ENCODE measurements at places on chromosomes 3 and 15.

DNA sequence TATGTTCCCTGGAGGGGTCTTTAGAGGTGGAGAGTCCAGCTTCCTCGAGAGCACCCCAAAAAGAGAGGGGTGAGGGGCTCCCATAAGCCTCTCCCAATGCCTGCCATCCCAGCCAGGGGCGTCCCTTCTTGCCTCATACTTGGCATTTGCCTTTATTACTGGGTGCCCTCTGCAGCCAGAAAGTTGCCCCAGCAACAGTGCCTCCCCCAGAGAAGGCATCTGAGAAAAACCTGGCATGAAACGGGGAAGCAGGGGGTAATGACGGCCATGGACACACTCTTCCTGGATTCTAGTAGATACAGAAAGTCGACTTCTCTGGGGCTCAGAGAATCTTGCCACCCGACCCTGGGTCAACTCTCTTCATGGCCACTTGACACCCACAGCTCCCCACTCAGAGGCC, 90.1 kb downstream of the PCSK6 start:
- no peak for DNase-seq

DNA sequence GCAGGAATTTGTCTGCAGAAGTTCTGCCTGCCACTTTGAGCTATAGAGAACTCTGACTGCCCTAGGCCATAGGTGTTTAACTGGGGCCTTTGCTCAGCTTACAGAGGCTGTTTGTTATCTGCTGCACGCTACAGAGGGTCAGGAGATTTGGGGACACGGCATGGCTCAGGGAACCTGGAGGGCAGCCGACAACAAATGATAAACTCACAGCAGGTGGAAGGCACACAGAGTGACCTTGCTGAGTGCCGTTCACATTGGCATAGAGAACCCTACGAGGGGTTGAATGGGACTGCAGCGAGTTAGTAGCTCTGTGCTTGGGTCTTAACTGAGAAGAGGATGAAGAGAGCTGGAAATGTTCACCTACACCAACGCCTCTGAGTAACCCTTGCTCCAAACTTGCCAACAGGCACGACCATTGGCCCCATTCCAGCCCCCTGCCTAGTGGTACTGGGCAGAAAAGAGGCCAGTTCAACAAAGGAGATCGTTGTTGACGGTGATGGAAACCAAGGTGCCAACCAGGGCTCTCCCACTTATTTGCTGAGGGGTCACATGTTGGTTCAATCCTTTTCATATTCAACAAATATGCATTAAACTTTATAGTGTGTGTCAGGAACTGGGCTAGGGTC, 301.1 kb downstream of the NTRK3 start:
- no peak for DNase-seq

GRCh38 chr3:134334231-134334900, 39.9 kb downstream of the AMOTL2 start:
- DNase-seq, result no peak

DNA sequence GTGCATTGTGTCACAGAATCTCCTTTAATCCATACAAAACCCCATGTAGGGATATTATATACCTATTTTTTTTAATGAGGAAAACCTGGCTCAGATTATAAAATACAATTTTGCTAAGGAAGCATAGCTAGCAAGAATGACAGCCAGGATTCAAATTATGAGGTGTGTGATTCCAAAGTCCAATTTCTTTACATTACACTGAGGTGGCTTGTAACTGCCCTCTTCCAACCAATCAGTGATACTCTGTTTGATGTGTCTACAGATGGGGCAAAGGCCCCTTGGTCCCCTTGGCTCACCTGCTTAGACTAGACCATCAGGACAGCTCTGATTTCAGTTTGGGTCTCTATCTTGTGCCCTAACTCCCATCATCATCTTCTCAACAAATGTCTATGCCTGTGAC, 120.3 kb upstream of the ADAMTS9 start:
- DNase-seq, result no peak

- DNase-seq, result no peak
These were observed at the start of gene PLCD1 for GRCh38 chr3:38029400-38030125. TSS of gene PLCD1 (minus strand) at chr3:38029642. CDS start at chr3:38029539, 103 bp downstream.

- no peak for DNase-seq
These were observed 51.1 kb upstream of the POLG start for GRCh38 chr15:89385596-89386331.

GRCh38 chr3:80770106-80771074, 991.1 kb downstream of the GBE1 start:
- DNase-seq, result no peak

All from T47D (cell line).